ENCODE measurements at places on chromosomes 7 and 10. TPM values are rescaled to one million over a fixed set of nuclear protein-coding genes. Genes with fewer than 3 reads are reported as not detected.

Gene CLCN1
- total RNA-seq, result 0.09 TPM

Gene AMPH
- 0.53 TPM for total RNA-seq

Gene ITGA8
- not detected for total RNA-seq

Gene OPALIN
- not detected for total RNA-seq

Gene MMD2
- total RNA-seq, result not detected

Gene DGKI
- 18.2 TPM for total RNA-seq

Gene SPRN
- not detected for total RNA-seq

Gene FAM241B
- 11.8 TPM for total RNA-seq

Gene FAM25G
- total RNA-seq, result not detected

Gene NPTX2
- total RNA-seq, result not detected

Gene ARID5B
- 74.4 TPM for total RNA-seq

Gene LIPM
- not detected for total RNA-seq

Gene ORC5
- total RNA-seq, result 39.7 TPM

Gene EPO
- total RNA-seq, result 0.19 TPM

Gene LRRTM3
- total RNA-seq, result not detected

Gene TUBB8
- total RNA-seq, result not detected

Gene TMEM273
- 88.0 TPM for total RNA-seq

Gene HABP2
- total RNA-seq, result not detected

Gene PKD1L1
- 0.35 TPM for total RNA-seq

Gene CACNA2D1
- not detected for total RNA-seq

Gene AGR2
- total RNA-seq, result not detected

Gene ACSL5
- 54.5 TPM for total RNA-seq

Gene IDI2
- total RNA-seq, result not detected

Gene MOGAT3
- not detected for total RNA-seq
